ENCODE measurements at places on chromosomes 5 and 9.
A peak's percentile ranks its signal among the peaks of the same experiment; 100 is the strongest.

DNA sequence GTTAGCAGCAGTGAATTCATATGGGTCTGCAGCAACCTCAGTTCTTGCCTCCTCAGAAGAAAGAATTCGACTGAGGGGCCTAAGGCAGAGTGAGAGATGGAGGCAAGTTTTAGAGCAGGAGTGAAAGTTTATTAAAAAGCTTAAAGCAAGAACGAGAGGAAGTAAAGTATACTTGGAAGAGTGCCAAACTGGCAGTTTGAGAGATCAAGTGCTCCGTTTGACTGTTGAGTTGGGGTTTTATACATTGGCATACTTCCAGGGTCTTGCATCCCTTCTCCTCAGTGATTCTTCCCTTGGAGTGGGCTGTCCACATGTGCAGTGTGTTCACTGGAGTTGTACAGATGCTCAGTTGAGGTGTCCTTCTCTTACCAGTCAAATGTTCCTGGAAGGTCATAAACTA is 203.6 kb downstream of the SPATA31D1 start:
- no peaks in the 10 kb centered on the region for H3K4me1 ChIP-seq
- H3K27me3 ChIP-seq, result no peaks in the 10 kb centered on the region
- H3K4me3 ChIP-seq, result no peak overlapping the region
- no peak overlapping the region for H3K27ac ChIP-seq
- DNase-seq, result no peak

DNA sequence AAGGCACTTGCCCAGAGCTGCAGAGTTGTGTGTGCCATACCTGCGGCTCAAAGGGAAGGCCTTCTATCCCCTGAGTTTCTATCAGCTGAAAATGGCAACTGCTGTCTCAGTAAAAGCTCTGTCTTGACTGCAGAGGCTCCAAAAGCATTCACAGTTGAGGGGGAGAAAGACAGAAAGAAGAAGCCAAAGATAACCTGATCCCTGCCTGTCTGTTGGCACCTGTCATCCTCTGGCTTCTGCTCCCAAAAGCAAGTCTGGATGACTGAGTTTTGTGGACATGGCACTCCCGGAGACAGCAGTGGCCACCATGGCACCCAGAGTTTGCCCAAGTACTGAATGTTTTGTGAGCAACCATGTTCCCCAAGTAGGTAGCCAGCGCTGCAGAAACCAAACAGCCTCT is 176.6 kb downstream of the NR3C1 start:
- no peak overlapping the region for H3K27ac ChIP-seq
- no peaks in the 10 kb centered on the region for H3K27me3 ChIP-seq
- H3K4me1 ChIP-seq, result peaks cover 45% of the 10 kb centered on the region
- H3K4me3 ChIP-seq, result no peak overlapping the region
- no peak for DNase-seq
- H3K36me3 ChIP-seq, result peaks cover 15% of the 10 kb centered on the region

GRCh38 chr9:21554813-21555212 is 72.7 kb upstream of the IFNE start:
- H3K4me3 ChIP-seq, result no peak overlapping the region
- H3K27me3 ChIP-seq, result peaks cover 20% of the 10 kb centered on the region
- peaks cover 9% of the 10 kb centered on the region for H3K36me3 ChIP-seq
- no peak for DNase-seq
- peaks cover 49% of the 10 kb centered on the region for H3K4me1 ChIP-seq

GRCh38 chr5:179836225-179837019 is 15.7 kb downstream of the SQSTM1 start:
- DNase-seq, result peak; percentile 69
- H3K27ac ChIP-seq, result peak overlapping the region; percentile 87
- H3K36me3 ChIP-seq, result peaks cover 46% of the 10 kb centered on the region
- H3K4me3 ChIP-seq, result peak overlapping the region; percentile 36
- H3K27me3 ChIP-seq, result no peaks in the 10 kb centered on the region

DNA sequence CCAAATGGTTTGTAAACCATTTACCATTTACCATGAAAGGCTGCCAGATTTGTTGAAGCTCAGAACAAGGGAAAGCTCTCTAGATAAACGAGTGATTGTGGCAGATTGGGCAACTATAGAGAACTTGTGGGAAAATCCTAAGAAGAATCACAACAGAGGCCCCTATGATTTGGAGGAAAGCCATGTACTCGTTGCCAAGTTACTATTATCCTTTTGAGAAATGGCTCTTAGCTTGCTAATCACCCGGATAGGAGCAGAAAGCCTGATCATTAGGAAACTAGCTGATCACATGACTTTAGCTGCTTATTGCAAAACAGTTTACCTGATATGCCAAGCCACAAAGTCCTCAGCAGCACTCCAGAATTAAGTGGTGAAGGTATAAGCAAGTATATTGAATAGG is 23.5 kb upstream of the ATG10 start:
- H3K4me1 ChIP-seq, result no peaks in the 10 kb centered on the region
- H3K4me3 ChIP-seq, result no peak overlapping the region
- H3K36me3 ChIP-seq, result no peaks in the 10 kb centered on the region
- no peak overlapping the region for H3K27ac ChIP-seq
- no peak for DNase-seq
- H3K27me3 ChIP-seq, result no peaks in the 10 kb centered on the region

DNA sequence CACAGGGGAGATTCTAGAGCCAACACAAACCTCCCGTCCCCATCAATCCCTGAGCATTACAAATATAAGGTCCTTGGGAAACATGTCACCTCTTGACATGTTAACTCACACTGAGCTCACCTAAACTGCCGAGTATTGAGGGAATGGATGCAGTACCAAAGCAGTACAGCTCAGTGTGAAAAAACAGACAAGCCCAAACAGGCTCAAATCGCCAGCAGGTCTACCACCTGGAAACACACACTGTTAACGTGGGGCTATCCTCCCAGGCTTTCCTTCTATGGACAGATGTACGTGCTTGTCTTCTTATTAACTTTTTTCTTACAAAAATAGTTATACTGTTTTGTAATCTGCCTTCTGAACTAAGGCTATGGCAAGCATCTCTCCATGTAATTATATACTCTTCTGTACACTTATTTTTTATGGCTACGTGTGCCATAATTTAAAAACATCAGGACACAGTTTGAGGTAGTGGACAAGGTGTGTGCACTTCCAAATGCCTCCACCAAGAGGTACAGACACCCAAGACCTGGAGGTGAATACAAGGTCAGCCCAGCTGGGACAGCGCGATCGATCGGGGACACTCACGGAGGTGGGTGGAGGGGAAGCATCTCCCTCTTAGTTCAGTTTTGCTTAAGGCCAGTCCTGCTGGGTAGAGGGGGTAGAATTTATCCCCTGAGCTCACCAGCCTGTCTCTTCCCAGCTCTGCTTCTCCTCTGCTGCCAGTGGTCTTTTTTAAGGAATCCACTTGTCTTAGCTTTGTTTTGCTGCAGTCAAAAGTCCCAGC is 76.5 kb downstream of the DAP start:
- H3K27ac ChIP-seq, result no peak overlapping the region
- H3K27me3 ChIP-seq, result no peaks in the 10 kb centered on the region
- no peak for DNase-seq
- no peaks in the 10 kb centered on the region for H3K4me1 ChIP-seq
- no peak overlapping the region for H3K4me3 ChIP-seq

- H3K36me3 ChIP-seq, result peaks cover 19% of the 10 kb centered on the region
- no peaks in the 10 kb centered on the region for H3K27me3 ChIP-seq
- H3K27ac ChIP-seq, result peak overlapping the region; percentile 81
- H3K4me1 ChIP-seq, result peaks cover 40% of the 10 kb centered on the region
- H3K4me3 ChIP-seq, result peak overlapping the region; percentile 59
Observed at GRCh38 chr5:172837640-172838039, 3.6 kb downstream of the ERGIC1 start.

- H3K27me3 ChIP-seq, result no peaks in the 10 kb centered on the region
- H3K4me1 ChIP-seq, result peaks cover 43% of the 10 kb centered on the region
- no peak overlapping the region for H3K4me3 ChIP-seq
- H3K36me3 ChIP-seq, result peaks cover 9% of the 10 kb centered on the region
- peak; percentile 9 for DNase-seq
- H3K27ac ChIP-seq, result no peak overlapping the region
Observed at GRCh38 chr5:144191998-144192397, 21.3 kb downstream of the KCTD16 start.

DNA sequence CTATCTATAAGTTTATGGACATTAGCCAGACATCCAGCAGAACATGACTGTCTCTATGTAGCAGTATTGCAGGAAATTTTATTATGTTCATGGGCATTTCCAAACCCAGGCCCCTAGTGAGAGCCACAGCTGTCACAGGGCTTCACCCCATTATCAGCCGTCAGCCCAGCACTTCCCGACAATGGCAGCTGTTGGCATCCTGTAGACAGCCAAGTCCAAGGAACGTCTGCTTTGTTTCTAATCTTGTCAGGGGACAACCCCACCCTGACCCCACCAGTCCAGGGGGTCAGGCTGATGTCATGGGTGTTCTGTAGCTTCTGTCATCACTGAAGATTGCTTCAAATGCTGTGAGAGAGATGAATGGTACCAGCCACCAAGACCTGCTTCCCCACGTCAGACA is 565.3 kb upstream of the BRINP1 start:
- H3K4me3 ChIP-seq, result no peak overlapping the region
- no peaks in the 10 kb centered on the region for H3K27me3 ChIP-seq
- DNase-seq, result no peak
- no peaks in the 10 kb centered on the region for H3K36me3 ChIP-seq

DNA sequence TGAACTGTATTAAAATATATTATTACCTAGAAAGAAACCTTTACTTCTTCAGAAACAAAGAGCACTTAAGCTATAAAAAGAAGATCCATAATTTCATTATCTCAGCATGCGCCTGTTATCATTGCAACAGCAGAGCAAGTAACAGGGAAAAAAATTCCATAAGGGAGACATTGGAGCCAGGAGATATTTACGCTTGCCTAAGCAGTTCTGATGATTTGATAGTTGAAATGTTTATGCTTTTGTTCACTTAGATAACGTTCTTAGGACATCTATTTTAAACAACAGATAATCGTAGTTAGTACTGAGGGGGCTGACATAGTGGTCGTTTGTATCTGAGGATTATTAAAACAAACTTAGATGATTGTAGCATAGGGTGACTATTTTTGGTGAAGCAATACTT is 252.5 kb downstream of the NNT start:
- H3K4me3 ChIP-seq, result no peak overlapping the region
- no peaks in the 10 kb centered on the region for H3K36me3 ChIP-seq
- DNase-seq, result no peak
- no peak overlapping the region for H3K27ac ChIP-seq
- H3K4me1 ChIP-seq, result no peaks in the 10 kb centered on the region

GRCh38 chr5:55564721-55565120 is 30.0 kb upstream of the PLPP1 start:
- H3K4me1 ChIP-seq, result no peaks in the 10 kb centered on the region
- no peak overlapping the region for H3K27ac ChIP-seq
- H3K4me3 ChIP-seq, result no peak overlapping the region
- no peak for DNase-seq
- no peaks in the 10 kb centered on the region for H3K27me3 ChIP-seq

GRCh38 chr9:115777610-115778009 is 376.0 kb upstream of the PAPPA start:
- H3K36me3 ChIP-seq, result no peaks in the 10 kb centered on the region
- H3K4me1 ChIP-seq, result no peaks in the 10 kb centered on the region
- peaks cover 4% of the 10 kb centered on the region for H3K27me3 ChIP-seq

DNA sequence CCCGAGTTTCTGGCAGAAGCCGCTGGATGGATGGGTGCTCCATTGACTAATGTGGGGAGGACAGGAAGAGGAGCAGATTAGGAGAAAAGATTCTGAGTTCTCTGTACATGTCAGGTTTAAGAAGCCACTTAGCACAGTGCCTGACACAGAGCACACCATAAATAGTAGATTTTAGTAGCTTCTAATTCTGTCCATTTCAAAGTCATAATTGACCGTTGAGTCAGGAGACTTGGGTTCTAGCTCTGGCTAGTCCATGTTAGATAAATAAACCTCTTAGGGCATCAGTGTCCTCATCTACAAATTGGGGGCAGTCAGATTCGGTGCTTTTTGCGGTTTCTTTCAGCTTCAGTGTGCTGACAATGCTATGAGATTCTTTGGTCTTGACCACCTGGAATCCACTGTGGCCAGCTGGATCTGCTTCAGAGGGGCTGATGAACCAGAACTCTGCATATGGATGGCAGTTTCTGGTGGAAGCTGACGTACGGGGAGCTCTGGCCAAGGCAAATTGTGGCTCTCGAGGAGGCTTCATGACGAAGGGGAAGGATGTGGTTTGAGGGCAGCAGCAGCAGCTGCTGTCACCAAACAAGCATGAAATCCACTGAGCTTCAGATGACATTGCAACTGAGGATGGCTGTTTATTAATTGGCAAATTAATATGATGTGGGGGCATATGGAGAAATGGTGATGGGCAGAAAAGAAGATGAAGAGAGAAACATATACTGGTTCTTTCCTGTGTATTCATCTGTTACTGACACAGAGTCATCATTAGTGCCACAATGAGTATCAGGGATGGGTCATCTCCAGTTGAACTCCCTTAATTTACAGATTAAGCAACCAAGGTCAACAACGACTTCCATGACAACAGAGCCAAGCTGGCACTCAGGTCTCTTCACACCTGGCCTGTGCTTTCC is 134.4 kb downstream of the AOPEP start:
- peak overlapping the region; percentile 32 for H3K4me3 ChIP-seq
- no peaks in the 10 kb centered on the region for H3K27me3 ChIP-seq
- DNase-seq, result peak; percentile 59
- peaks cover 14% of the 10 kb centered on the region for H3K36me3 ChIP-seq
- H3K27ac ChIP-seq, result peak overlapping the region; percentile 73

- DNase-seq, result no peak
- peaks cover 11% of the 10 kb centered on the region for H3K27me3 ChIP-seq
- H3K4me3 ChIP-seq, result no peak overlapping the region
Observed at GRCh38 chr5:149039506-149039905, 23.4 kb downstream of the SH3TC2 start.

DNA sequence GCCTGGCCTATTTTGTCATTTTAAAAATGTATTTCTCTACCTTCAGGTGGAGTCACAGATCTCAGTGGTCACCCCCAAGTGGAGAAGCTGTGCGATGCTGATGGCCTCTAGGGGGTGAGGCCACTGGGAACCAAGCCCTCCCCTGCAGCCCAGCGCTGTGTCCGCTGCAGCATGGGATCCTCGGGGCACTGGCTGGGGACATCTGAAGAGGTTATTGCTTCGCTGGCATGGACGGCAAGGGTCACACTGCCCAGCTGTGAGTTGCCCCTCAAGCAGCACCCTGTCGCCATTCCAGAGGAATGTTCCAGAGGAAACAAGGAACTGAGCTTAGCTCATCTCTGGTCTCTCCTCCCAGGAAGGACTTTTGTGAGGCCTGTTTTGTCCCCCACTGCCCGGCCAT is 119.6 kb upstream of the S1PR3 start:
- DNase-seq, result no peak
- H3K4me1 ChIP-seq, result peaks cover 3% of the 10 kb centered on the region
- H3K27ac ChIP-seq, result no peak overlapping the region
- peaks cover 2% of the 10 kb centered on the region for H3K36me3 ChIP-seq
- no peak overlapping the region for H3K4me3 ChIP-seq

DNA sequence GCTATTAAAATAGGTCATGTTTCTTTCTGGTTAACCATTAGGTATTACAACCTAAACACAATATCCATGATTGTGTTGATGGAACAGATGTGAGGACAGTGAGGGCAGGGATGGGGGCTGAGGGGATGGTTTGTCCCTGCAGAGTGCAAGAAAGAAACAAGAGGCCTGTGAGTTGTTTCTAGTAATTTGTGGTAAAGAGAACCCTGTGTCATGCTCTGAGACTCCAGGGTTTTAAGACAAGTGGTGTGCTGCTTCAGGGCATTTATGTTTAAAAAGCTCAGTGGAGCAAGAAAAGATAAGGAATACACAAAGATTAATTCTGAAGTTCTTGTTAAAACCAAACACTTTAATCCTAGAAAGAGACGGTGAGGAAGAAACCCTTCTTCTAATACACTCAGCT is 656.5 kb downstream of the TLE1 start:
- H3K27me3 ChIP-seq, result peaks cover 5% of the 10 kb centered on the region
- no peak overlapping the region for H3K4me3 ChIP-seq
- H3K36me3 ChIP-seq, result no peaks in the 10 kb centered on the region
- H3K27ac ChIP-seq, result no peak overlapping the region

All from activated naive CD8-positive, alpha-beta T cell treated with anti-CD3 and anti-CD28 coated beads for 36 hours (primary cell).